ENCODE measurements at places on chromosomes 2 and 18. TPM values are rescaled to one million over a fixed set of nuclear protein-coding genes. Genes with fewer than 3 reads are reported as not detected.
A peak's percentile ranks its signal among the peaks of the same experiment; 100 is the strongest.

The FKBP1B gene
- total RNA-seq, result 9.3 TPM

The FSIP2 gene
- total RNA-seq, result 0.86 TPM

The GCFC2 gene
- 19.0 TPM for total RNA-seq

The CFC1 gene
- total RNA-seq, result not detected

DNA sequence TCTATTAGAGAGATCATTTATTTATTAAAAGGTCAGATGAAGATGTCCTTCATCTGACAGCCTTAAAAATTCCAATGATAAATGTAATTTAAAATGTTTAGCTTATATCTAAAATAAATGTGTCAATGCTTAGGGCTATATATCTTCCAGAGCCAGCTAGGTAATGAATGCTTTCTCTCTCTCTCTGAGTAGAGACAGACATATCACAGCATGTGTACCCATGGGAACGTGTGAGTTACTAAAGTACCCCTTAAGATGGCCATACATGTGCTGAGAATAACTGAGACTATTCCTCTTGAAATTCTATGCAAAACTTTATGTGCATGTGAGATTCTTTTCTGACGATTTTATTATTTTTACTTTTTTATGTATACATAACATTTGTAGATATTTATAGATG, 420.9 kb upstream of the ST6GAL2 start:
- no peak for DNase-seq

DNA sequence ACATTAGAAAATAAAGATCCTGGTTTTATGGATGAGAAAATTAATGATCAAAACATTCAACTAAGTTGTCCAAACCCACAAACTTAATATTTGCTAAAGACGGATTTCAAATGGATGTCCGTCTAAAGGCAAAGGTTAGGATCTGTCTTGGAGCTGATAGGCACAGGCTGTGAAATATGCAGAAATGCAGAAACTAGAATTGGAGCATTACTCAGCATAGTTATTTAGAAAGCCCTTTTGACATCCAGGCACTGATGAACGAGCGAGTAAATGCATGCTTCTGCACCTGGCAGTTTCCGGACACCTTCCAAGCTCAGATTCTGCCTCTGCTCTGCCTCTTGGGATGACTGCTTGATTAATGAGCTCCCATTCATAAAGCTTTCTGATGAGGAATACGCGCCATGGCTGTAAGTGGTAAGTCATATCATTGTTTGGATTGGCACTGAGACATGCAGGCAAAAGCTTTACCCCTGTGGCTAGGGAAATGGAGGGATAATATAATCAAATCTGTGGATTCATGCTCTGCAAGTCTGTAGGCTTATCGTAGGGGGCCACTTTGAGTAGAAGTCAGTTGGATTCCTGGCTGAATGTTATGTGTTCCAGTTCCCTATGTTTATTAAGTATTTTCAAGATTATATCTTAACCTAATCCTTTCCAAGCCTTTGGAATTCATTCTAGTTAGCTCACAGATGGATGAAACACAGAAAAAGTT, 2176.3 kb upstream of the CELF4 start:
- DNase-seq, result peak; percentile 81

Data from fibroblast of villous mesenchyme (primary cell).